Occipital lobe (tissue), 3 donors: ENCODE measurements at places on chromosomes 7 and 10. TPM values are rescaled to one million over a fixed set of nuclear protein-coding genes. Genes with fewer than 3 reads are reported as not detected.

DNA sequence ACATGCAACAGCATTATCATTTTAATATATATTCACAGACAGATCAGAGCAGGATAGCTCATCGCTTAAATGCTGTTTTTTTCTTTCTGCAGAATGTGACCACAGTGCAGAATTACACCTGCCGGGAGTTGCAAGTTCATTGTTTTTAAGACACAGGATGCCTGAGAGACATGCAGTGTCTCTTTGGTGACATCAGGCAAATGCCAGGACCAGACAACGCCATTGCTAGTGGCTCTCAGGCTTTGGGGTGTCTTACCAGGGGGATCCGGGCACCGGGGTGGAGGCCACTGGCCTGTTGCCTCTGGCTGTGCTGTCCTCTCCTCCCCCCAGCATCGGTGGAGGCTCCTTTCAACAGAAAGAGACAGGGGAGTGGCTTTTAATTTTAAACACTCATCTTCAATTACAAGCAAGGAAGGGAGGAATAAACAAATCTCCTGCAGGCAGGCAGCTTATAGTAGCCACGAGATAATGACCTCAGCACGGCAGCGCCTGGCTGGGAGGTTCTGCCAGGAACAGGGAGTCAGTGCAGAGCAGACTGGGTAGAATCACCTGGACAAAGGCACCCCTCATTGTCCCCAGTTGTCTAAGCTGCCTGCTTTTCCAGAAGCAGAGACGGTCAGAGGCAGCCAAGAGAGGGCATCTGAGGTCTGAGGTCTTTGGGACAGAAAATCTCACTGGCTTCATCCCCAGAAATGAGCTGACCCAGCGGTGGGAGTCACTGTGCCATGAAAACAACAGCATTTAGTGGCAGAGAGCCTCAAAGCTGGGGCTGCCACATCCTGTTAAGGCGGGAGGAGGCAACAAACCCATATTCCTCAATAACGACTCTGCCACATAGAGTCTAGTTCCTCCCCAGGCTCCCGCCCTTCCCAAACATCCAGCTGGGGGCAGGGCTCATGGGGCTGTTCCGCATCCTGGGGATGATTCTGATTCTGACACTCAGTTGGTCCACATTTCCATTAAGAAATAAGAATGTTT lies 148.4 kb downstream of the TCERG1L start:
- DNase-seq, result no peak

GRCh38 chr7:79982141-79982770 lies 152.4 kb upstream of the GNAI1 start:
- no peak for DNase-seq

DNA sequence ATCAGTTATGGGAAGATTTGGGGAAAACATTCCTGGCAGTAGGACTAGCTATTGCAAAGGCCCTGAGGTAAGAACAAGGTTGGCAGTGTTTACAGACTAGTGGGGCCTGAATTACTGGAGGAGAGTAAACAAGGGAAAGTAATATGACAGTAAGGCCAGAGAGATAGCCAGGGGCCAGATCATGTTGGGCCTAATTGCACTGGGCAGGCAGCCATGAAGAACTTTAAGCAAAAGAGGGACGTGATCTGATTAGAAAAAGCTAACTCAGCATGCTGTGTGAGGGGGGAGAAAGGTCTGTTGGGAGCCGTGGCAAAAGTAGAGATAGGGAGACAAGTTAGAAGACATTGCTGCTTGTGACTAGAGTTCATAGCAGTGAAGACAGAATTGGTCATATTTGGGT lies 9.2 kb downstream of the NUP42 start:
- no peak for DNase-seq

- DNase-seq, result no peak
Observed at GRCh38 chr7:2668401-2668800, 19.6 kb upstream of the AMZ1 start.

DNA sequence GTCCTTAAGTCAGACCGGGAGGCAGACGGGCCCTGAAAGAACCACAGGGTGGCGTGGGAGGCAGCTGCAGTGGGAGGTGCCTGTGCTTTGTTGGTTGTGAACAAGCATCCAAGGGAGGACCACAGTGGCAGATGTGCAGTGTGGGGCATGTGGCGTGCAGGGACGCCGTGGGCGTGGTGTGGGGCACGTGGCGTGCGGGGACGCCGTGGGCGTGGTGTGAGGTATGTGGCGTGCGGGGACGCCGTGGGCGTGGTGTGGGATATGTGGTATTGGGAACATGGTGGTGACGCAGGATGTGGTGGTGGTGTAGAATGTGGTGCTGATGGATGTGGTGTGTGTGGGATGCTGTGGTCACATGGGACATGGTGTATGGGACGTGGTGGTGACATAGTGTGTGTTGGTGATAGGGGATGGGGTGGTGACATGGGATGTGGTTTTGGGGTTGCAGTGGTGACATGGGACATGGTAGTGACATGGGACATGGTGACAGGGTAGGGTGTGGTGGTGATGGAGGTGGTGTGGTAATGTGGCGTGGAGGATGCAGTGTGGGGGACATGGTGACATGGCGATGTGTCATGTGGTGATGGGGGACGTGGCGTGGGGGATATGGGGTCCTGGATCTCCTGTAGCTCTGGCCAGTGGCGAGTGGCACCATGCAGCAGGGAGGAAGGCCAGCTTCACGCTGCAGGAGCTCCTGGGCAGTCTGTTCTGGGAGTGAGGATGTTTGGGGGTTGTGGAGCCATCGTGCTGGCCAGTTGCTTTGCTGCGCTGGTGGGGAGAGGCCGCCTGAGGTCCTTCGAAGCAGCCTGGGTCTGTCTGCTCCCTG lies 78.8 kb downstream of the INPP5A start:
- DNase-seq, result no peak

DNA sequence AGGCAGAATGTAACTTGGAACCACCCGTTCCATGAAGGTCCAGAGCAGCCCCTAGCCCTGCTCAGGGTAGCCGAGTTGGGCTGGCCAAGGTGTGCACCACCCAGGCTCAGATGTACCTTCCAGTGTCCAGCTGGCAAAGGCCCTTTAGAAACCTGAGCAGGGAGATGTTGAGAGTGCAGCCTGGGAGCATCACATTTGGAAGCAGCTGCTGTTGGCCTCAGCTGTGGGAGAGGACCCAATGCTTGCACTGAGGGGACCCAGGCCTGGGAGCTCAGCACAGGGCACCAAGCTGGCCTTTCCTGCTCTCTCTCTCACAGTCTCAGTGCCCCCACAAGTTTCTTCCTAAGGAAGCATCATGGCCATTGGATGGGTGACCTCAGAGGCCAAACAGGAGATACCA lies 33.5 kb downstream of the ANXA8 start:
- no peak for DNase-seq

DNA sequence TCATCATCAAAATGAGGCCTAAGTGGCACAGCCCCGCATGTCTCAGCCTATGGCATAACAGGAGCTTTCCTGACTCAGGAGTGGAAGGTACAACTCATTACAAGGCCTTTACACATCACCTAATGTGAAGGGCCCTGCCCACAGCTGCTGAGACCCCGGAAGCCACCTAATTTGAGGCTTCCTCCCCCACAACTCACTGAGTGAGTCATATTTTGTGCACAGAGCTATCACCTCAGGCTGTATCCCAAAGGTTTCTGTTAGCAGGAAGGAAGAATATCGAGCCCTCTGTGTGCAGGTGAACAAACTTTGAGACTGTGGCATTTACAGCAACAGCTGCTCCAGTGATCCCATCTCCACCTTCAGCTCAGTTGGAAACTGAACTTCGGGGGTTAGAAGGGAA lies 20.6 kb downstream of the HTR5A start:
- DNase-seq, result no peak

- no peak for DNase-seq
Observed at GRCh38 chr7:27361522-27361921, 118.9 kb downstream of the EVX1 start.

DNA sequence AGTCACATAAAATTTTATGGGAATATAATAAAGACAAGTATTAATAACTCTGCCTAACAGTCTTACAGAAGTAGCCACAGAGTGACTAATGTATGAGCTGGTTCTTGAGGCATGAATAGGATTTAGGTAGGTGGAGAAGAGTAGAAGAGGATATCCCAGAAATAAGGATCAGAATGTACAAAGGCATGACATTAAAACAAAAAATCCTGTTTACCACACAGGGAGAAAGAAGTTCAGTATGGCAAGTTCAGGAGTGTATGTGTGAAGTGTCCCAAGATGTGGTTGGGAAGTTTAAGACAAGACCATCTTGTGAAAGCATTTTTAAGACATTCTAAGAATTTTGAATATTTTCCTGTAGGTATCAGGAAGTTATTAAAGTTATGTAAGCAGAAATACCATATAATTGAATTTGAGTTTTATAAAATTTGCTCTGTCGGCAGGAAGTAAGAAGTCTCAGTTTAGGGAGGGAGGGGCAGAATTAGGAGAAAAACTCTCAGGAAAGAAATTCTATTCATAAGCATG lies 64.7 kb upstream of the CAV2 start:
- no peak for DNase-seq

Gene SPDYE6
- 0.16 TPM for total RNA-seq

Gene LRIT1
- not detected for total RNA-seq

Gene TFEC
- 2.2 TPM for total RNA-seq

Gene SSC4D
- total RNA-seq, result 0.94 TPM

Gene STX1A
- total RNA-seq, result 49.8 TPM

Gene RBP3
- not detected for total RNA-seq

Gene PRF1
- total RNA-seq, result not detected
